ENCODE measurements at places on chromosomes 13 and 19. TPM values are rescaled to one million over a fixed set of nuclear protein-coding genes. Genes with fewer than 3 reads are reported as not detected.

DNA sequence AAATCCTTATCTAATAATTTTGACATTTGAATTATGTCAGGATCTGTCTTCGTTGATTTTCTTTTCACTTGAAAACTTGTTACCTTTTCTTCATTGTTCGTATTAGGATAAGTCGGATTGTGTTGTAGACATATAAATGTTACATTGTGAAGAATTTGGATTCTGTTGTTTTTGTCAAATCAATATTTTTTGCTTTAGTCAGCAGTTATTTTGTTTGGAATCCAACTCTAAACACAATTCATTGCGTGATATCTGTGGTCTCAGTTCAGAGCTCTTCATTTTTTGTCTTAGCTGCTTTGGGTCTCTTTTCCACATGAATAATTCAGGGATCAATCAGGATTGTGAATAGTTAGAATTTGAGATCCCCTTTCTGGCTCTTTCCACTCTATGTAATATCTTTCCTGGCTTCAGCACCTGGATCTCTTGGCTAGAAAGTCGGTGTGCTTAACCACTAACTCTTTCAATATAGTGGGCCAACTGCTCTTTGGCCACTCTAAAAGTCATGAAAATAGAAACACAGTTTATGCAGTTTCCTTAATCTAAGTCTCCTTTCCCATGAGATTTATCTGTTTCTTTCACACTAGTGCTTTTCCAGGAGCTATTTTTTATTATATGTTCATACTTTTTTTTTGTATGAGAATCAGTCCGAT lies 2494.2 kb upstream of the PCDH20 start:
- no peak overlapping the region for H3K27ac ChIP-seq
- no peak overlapping the region for H3K4me3 ChIP-seq
- no peaks in the 10 kb centered on the region for H3K27me3 ChIP-seq
- no peaks in the 10 kb centered on the region for H3K4me1 ChIP-seq

The PLIN5 gene
- total RNA-seq: 0.24 TPM

DNA sequence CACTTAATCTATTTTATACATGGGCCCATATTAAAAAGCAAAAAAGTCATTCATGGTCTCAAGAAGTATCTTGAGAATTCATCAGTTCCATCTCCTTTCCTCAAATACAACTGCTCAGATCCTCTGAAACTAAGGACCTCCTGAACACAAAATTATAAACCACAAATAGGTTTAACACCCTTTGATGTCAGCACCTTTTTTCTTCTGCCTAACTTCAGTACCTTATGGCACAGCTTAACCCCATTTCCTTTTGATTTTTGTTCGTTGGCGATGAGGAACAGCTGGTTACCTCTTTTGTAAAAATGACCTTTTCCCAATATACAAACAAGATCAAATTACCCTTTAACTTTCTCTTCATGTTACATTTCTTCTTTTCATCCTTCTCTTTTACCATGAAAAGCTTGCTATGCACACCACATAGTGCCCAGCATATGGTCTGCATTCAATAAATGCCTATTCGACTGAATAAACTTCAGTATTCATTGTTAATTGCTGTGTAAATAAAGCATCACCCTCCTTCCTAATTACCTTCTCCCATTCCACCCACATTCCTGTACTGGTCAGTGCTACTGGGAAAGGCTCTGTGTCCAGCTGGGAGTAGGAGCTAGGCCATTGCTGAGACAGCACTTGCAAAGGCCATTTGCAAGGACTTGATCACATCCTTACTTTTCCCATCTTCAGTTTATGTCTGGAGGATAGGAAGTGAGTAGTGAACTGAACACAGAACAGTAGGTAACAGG lies 317.9 kb downstream of the SHISA2 start:
- no peak for DNase-seq
- H3K4me1 ChIP-seq: peaks cover 10% of the 10 kb centered on the region
- H3K27ac ChIP-seq: no peak overlapping the region
- H3K27me3 ChIP-seq: no peaks in the 10 kb centered on the region

DNA sequence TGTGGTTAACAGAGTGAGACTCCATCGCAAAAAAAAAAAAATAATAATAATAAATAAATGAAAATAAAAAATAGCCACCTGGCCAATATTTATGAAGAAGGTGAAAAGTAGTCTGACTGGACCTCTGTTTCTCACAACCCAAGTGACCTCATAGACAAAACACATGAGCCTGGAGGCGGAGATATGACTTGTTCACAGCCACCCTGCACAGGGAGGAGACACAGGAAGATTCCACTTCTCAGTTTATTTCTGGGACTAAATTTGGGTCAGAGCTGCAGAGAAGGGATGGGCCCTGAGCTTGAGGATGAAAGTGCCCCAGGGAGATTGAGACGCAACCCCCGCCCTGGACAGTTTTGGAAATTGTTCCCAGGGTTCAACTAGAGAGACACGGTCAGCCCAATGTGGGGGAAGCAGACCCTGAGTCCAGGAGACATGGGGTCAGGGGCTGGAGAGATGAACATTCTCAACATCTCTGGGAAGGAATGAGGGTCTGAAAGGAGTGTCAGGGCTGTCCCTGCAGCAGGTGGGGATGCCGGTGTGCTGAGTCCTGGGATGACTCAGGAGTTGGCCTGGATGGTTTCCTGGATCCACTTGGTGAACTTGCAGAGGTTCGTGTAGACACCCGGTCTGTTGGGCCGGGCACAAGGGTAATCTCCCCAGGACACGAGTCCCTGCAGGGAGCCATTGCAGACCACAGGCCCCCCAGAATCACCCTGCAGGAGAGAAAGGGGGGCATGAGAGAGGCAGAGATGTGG lies 9.6 kb downstream of the KLK5 start:
- H3K27me3 ChIP-seq: peaks cover 18% of the 10 kb centered on the region
- no peaks in the 10 kb centered on the region for H3K4me1 ChIP-seq

DNA sequence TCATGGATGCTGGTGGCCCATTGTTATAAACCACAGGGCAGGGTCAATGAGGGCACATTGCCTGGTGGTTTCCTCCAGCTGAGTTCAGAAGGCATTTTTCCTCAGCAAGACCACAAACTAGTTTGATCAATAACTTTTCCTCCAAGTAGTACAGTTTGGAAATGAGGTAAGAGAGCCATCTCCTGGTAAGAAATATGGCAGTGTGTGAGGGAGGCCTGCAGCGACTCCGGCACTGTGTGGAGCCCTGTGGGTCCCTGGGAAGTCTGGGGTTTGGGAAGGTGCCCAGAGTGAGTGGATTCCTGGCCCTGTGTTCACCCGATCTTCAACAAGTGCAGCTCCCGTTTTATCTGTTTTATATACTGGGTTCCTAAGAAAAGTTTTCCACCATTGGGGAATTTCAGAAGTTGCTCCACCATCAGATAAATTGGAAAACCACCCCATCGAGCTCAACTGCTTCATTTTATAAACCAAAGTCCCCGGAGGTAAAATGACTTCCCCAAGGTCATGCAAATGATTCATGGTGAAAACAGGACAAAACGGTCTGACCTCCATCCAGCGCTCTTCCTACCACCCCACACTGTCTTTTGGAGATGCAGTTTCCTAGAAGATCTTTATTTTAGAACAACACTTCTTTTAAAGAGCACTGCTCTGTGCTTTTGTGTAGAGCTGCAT lies 148.4 kb downstream of the KATNAL1 start:
- H3K27ac ChIP-seq: peak overlapping the region; percentile 82
- H3K4me3 ChIP-seq: peak overlapping the region; percentile 80
- H3K27me3 ChIP-seq: no peaks in the 10 kb centered on the region
- H3K36me3 ChIP-seq: peaks cover 6% of the 10 kb centered on the region

Measured in activated T-cell treated with anti-CD3 and anti-CD28 coated beads, Interleukin-2, amount 50 U/mL, for 72 hours (primary cell).